ENCODE measurements at places on chromosomes 2 and 18.

- H3K36me3 ChIP-seq: no peaks in the 10 kb centered on the region
- no peak overlapping the region for H3K4me3 ChIP-seq
- H3K4me1 ChIP-seq: no peaks in the 10 kb centered on the region
- no peak for DNase-seq
Observed at GRCh38 chr2:4959219-4959618, 733.0 kb upstream of the SOX11 start.

DNA sequence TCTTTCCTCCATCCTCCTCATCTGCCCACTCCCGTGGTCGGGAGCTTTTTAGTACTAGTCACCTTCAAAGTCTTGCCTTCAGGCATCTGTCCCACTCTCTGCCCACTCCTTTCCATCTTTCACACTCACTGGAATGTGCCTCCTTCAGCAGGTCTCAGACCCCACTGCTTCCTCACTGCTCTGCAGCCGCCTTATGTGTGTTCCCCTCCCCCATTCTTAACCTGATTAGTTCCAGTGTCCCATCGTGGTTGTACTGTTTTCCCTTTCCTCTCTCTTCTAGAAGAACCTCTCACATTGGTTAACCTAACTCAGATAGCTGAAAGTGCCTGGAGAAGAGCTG, 3.0 kb downstream of the ARMC9 start:
- no peaks in the 10 kb centered on the region for H3K36me3 ChIP-seq
- H3K27ac ChIP-seq: no peak overlapping the region
- H3K27me3 ChIP-seq: no peaks in the 10 kb centered on the region
- H3K4me1 ChIP-seq: peaks cover 13% of the 10 kb centered on the region
- no peak overlapping the region for H3K4me3 ChIP-seq

DNA sequence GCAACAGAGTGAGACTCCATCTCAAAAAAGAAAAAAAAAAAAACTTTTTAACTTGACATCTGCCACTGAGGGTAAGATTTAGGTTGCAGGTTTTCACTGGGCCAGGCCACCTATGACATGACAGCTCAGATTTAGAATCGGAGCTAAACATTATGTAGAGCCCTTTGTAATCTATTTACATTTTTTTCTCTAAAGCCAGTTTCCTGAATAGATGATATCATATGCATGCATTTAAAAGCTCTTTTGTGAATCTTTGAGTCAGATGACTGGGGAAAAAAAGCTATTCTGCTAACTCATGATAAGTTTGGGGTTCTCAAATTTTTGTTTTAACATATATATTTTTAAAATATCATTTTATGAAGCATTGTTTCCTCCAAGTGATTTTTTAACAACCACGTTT, 21.3 kb downstream of the PRKAG3 start:
- no peak for DNase-seq
- no peak overlapping the region for H3K4me3 ChIP-seq
- no peaks in the 10 kb centered on the region for H3K4me1 ChIP-seq
- H3K27me3 ChIP-seq: peaks cover 1% of the 10 kb centered on the region

GRCh38 chr2:143600116-143600515, 470.9 kb downstream of the ARHGAP15 start:
- no peaks in the 10 kb centered on the region for H3K4me1 ChIP-seq
- H3K36me3 ChIP-seq: peaks cover 6% of the 10 kb centered on the region
- H3K4me3 ChIP-seq: no peak overlapping the region
- DNase-seq: no peak
- H3K27me3 ChIP-seq: no peaks in the 10 kb centered on the region
- no peak overlapping the region for H3K27ac ChIP-seq

GRCh38 chr2:26897807-26898479, 50.0 kb downstream of the DPYSL5 start:
- H3K27me3 ChIP-seq: peaks cover 2% of the 10 kb centered on the region
- no peak for DNase-seq
- no peaks in the 10 kb centered on the region for H3K4me1 ChIP-seq
- no peak overlapping the region for H3K4me3 ChIP-seq
- no peak overlapping the region for H3K27ac ChIP-seq

- peaks cover under 1% of the 10 kb centered on the region for H3K4me1 ChIP-seq
- no peak overlapping the region for H3K27ac ChIP-seq
- H3K27me3 ChIP-seq: peaks cover 9% of the 10 kb centered on the region
- no peak for DNase-seq
- H3K36me3 ChIP-seq: no peaks in the 10 kb centered on the region
- H3K4me3 ChIP-seq: no peak overlapping the region
Observed at GRCh38 chr2:127669056-127669455, 6.3 kb downstream of the LIMS2 start.

DNA sequence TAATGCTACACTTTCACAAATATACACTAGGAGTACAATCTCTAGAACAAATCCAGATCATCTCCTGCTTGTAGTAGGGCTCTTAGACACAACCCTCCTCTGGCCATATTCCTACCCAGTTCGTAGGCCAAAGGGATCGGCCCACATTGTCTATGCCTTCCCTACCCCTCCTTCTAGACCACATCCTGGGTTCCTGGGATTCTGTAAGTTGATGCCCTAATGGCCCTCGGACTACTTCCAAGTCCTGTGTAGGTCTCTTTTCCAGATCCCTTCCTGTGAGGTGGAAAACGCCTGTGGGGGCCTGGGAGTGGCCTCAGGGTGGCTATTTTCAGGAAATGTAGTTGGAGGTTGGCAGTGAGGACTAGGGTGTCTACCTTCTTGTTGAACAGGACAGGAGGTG, 289.7 kb downstream of the ZNF385B start:
- no peaks in the 10 kb centered on the region for H3K27me3 ChIP-seq
- no peaks in the 10 kb centered on the region for H3K36me3 ChIP-seq
- DNase-seq: no peak
- no peaks in the 10 kb centered on the region for H3K4me1 ChIP-seq
- H3K27ac ChIP-seq: no peak overlapping the region
- H3K4me3 ChIP-seq: no peak overlapping the region

GRCh38 chr2:21821672-21822227, 698.0 kb downstream of the TDRD15 start:
- H3K27me3 ChIP-seq: no peaks in the 10 kb centered on the region
- no peaks in the 10 kb centered on the region for H3K4me1 ChIP-seq
- no peaks in the 10 kb centered on the region for H3K36me3 ChIP-seq
- H3K4me3 ChIP-seq: no peak overlapping the region
- DNase-seq: no peak

- no peaks in the 10 kb centered on the region for H3K27me3 ChIP-seq
- no peaks in the 10 kb centered on the region for H3K4me1 ChIP-seq
Observed at GRCh38 chr18:25137197-25137472, 214.8 kb downstream of the ZNF521 start.

- H3K36me3 ChIP-seq: no peaks in the 10 kb centered on the region
- H3K27ac ChIP-seq: no peak overlapping the region
- no peak overlapping the region for H3K4me3 ChIP-seq
- DNase-seq: no peak
- no peaks in the 10 kb centered on the region for H3K4me1 ChIP-seq
Observed at GRCh38 chr2:141440072-141440635, 690.7 kb downstream of the LRP1B start.

DNA sequence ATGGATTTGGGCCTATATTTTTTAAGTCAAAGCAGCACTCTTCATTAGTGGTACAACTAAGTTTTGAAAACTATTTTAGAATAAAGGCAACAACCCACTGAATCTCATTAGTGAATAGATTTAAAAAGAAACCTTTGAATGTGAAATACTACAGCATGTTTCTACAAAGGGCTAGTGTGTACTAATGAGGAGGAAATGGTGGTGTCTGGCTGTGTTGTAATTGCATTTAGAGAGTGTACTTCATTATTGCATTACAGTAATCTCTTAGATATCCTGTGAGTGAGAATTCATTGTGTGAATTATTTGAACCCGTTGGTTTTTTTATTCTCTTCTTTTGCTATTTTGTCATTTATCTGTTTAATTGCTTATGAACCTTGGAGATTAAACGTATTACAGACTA, 575.4 kb upstream of the FAM98A start:
- H3K27ac ChIP-seq: no peak overlapping the region
- H3K4me1 ChIP-seq: no peaks in the 10 kb centered on the region
- no peak overlapping the region for H3K4me3 ChIP-seq
- no peak for DNase-seq
- no peaks in the 10 kb centered on the region for H3K36me3 ChIP-seq
- H3K27me3 ChIP-seq: no peaks in the 10 kb centered on the region

DNA sequence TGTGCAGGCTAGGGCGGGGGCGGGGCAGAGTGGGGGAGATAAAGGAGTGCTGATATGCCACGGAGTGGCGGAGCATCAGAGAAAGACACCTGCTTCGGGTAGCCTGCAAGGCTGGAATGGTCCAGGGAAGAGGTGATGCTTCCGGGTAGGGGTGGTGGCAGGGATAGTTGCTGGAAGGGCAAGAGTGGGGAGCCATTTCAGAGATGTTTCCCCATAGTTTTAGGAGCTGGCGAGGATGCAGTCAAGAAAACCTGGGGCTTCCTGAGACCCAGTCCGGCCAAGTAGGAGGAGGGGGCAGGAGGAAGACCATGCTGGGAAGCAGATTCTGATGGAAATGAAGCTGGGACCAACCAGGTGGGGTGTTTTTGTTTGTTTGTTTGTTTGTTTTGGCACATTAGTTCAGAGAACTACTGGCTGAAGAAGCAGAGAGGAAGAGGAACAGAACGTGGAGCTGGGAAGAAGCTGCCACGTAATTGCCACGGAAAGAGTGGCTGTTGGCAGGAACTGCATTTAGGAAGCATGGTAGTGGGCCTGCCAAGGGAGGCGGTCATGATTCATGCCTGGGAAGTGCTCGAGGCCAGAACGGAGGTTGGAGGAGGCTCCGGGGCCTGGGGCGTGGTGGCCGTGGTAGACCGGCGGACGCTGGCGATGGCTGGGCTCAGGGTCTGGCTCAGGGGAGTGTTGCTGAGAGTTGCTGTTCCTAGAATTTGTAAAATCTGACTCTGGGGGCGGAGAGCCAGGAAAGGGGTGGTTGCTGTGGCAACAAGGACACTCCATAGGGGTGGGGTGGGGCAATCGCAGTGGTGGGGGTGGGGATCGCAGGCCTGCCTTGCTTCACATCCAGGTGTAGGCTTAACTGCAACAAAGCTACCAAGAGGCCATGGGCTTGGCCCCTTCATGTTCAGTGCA, 8.6 kb upstream of the INPP5D start:
- no peaks in the 10 kb centered on the region for H3K36me3 ChIP-seq
- no peaks in the 10 kb centered on the region for H3K27me3 ChIP-seq
- no peak overlapping the region for H3K4me3 ChIP-seq
- H3K4me1 ChIP-seq: peaks cover 28% of the 10 kb centered on the region
- DNase-seq: no peak
- no peak overlapping the region for H3K27ac ChIP-seq

GRCh38 chr18:12861637-12862036, 22.4 kb downstream of the PTPN2 start:
- H3K27me3 ChIP-seq: no peaks in the 10 kb centered on the region
- H3K36me3 ChIP-seq: peaks cover 5% of the 10 kb centered on the region
- no peak overlapping the region for H3K27ac ChIP-seq
- H3K4me1 ChIP-seq: peaks cover 20% of the 10 kb centered on the region
- no peak for DNase-seq
- H3K4me3 ChIP-seq: no peak overlapping the region

DNA sequence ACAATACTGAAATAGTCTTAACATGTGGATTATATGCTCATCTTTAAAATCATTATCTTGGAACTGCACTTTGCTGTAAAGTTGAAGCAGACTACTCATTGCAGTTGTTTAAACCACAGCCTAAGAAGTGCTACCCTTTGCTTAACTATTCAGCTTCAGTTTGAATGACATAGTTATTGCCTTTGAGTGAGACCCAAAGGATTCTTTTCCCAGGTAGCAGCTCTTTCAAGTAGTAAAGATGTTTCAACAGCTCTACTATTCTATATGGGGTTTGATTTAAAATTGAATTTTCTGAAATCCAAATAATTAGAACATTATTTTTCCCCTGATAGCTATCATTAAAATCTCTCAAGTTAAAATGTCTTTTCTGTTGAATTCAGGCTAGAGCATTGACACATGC, 1.1 kb downstream of the SCG2 start:
- no peak overlapping the region for H3K27ac ChIP-seq
- no peaks in the 10 kb centered on the region for H3K36me3 ChIP-seq
- no peak overlapping the region for H3K4me3 ChIP-seq
- peaks cover 9% of the 10 kb centered on the region for H3K27me3 ChIP-seq

DNA sequence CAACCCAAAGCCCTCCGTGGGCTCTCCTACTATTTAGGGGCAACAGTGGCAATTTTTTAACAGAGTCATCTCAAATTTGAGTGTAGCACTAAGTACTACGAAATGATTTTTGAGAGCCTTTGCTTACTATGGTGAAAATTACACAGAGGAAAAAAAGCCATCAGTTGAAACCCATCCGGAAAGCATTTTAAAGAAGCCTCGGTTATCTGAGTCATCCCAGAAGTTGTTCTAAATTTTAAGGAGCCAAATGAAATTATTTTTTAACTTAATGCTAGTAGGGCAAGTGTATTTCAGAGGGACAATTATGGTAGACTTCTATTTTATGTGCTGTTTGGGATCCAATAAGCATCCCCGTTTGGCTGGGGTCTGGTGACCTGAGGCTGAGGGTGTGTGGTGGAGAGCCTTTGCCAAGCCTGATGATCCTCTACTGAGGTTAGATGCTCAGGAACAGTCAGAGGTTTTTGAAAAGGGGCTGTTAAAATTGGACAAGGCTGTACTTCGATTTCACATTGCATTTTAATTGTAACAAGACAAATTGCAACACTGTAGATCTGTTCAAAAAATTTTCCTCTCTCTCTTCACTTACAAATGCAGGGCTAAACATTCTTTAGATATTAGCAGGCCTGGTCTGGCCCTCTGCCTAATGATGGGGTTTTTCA, 47.0 kb downstream of the RAPGEF4 start:
- no peak for DNase-seq
- H3K27me3 ChIP-seq: no peaks in the 10 kb centered on the region
- no peak overlapping the region for H3K4me3 ChIP-seq

- H3K4me1 ChIP-seq: peaks cover 6% of the 10 kb centered on the region
- H3K27ac ChIP-seq: no peak overlapping the region
- H3K27me3 ChIP-seq: no peaks in the 10 kb centered on the region
- no peaks in the 10 kb centered on the region for H3K36me3 ChIP-seq
- no peak overlapping the region for H3K4me3 ChIP-seq
Observed at GRCh38 chr18:36094431-36094830, 27.1 kb upstream of the RPRD1A start.
